Cardiac muscle cell (in vitro differentiated cells and primary cell): ENCODE measurements at places on chromosomes 6 and 20. TPM values are rescaled to one million over a fixed set of nuclear protein-coding genes. Genes with fewer than 3 reads are reported as not detected.

- no peak overlapping the region for H3K4me3 ChIP-seq
- H3K4me1 ChIP-seq: no peaks in the 10 kb centered on the region
- no peak for DNase-seq
Observed at GRCh38 chr6:147173140-147173539, 31.1 kb upstream of the STXBP5 start.

DNA sequence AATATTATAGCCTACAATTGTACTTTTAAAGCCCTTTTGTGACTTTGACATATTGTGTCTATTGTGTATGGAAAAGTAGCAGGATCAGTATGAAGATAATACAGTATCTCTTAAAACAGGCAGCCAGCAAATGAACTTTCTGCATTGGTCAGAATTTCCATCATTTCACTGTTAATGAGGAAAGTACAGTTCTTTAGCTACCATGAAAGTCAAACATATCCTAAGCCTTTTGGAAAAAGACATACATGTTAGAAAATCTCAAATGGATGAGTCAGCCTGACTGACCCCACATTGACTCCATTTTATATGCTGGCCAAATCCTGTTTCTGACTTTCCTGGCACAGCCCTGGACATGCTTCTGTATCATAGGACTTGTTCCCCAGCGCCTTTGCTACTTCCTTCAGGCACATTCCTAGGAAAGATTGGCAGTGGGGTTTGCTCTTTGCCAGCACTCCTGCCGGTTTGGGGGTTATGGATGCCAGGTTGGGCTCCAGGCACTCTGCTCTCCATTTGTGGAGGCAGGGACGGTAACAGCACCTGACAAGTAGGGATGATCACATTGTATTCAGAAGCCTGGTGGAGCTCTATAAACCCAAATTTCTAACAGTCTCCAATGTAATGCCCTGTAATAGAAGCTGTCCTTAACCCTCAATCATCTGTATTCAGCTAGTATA, 43.7 kb downstream of the TOP1 start:
- H3K27me3 ChIP-seq: no peaks in the 10 kb centered on the region
- H3K36me3 ChIP-seq: peaks cover 8% of the 10 kb centered on the region
- H3K4me1 ChIP-seq: peaks cover 17% of the 10 kb centered on the region
- peak overlapping the region; percentile 36 for H3K27ac ChIP-seq
- no peak for DNase-seq

GRCh38 chr20:44520881-44521280, 989 bp downstream of the SERINC3 start:
- H3K4me1 ChIP-seq: peaks cover 5% of the 10 kb centered on the region
- H3K4me3 ChIP-seq: peak overlapping the region; percentile 84
- no peaks in the 10 kb centered on the region for H3K36me3 ChIP-seq
- H3K27me3 ChIP-seq: no peaks in the 10 kb centered on the region
- no peak for DNase-seq

DNA sequence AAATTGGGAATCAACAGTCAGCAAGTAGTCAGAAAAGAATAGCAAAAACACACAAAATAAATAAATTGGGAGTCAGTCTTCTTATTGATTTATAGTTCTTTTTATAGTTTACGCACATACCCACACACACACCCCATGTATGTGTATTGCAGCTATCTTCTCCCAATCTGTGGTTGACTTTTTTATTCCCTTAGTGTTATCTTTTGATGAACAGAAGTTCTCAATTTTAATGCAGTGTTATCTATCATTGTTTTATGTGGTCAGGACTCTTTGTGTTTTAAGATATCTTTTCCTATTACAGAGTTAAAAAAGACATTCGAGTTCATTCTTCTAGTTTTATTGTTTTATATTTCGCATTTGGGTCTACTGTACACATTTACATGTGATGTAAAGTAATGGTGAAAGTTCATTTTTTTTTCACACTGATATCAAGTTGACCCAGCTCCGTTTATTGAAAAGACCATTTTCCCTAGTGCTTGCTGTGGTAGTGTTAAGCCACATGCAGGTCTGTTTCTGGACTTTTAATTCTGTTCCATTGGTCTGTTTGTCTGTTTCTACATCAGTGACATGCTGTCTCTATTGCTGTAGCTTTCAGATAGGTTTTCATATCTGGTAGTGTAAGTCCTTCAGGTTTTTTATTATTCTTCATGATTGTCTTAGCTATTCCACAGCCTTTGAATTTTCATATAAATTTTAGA, 78.4 kb downstream of the ZFAND3 start:
- H3K4me1 ChIP-seq: no peaks in the 10 kb centered on the region
- no peak overlapping the region for H3K27ac ChIP-seq
- no peak for DNase-seq
- no peaks in the 10 kb centered on the region for H3K36me3 ChIP-seq
- H3K27me3 ChIP-seq: no peaks in the 10 kb centered on the region

DNA sequence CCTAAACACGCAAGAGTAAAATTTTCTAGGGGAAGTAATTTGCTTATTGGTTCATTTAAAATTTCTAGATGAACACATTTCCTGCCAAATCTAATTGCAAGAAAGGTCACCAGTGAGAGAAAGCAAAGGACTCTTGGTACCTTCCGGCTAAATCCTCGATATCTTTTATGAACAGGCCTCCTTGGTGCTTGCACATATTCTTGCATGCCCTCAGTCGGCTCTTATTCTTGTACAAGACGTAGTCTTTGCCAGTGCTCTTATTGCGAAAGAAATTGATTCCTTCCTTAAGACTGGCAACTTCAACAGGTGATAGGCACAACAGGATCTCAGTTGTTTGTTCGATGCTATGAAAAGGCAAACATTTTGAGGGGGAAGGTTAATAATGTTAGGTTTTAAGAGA, 141.7 kb upstream of the CARMIL1 start:
- no peaks in the 10 kb centered on the region for H3K36me3 ChIP-seq
- peak; percentile 35 for DNase-seq
- H3K4me3 ChIP-seq: no peak overlapping the region
- peaks cover 3% of the 10 kb centered on the region for H3K4me1 ChIP-seq
- H3K27me3 ChIP-seq: no peaks in the 10 kb centered on the region

The THBD gene
- 0.04 and 2.5 TPM in 2 replicates for polyA plus RNA-seq

The OR2H2 gene
- 0.73 and 0.80 TPM in 2 replicates for polyA plus RNA-seq

The NKX2-2 gene
- not detected in 2 replicates for polyA plus RNA-seq

The FAM184A gene
- 4.8 and 9.1 TPM in 2 replicates for polyA plus RNA-seq

The TFAP2B gene
- not detected in 2 replicates for polyA plus RNA-seq

- no peaks in the 10 kb centered on the region for H3K36me3 ChIP-seq
- no peaks in the 10 kb centered on the region for H3K27me3 ChIP-seq
- no peak overlapping the region for H3K4me3 ChIP-seq
Observed at GRCh38 chr20:14700639-14700960, 363.2 kb upstream of the FLRT3 start.

GRCh38 chr6:144597511-144597910, 312.4 kb downstream of the UTRN start:
- no peak overlapping the region for H3K4me3 ChIP-seq
- no peaks in the 10 kb centered on the region for H3K36me3 ChIP-seq
- peaks cover 8% of the 10 kb centered on the region for H3K4me1 ChIP-seq
- no peaks in the 10 kb centered on the region for H3K27me3 ChIP-seq

- H3K27ac ChIP-seq: no peak overlapping the region
- no peak for DNase-seq
- no peak overlapping the region for H3K4me3 ChIP-seq
- no peaks in the 10 kb centered on the region for H3K36me3 ChIP-seq
- H3K4me1 ChIP-seq: no peaks in the 10 kb centered on the region
- H3K27me3 ChIP-seq: no peaks in the 10 kb centered on the region
Observed at GRCh38 chr6:36815962-36816735, 23.1 kb downstream of the CPNE5 start.

The BMP2 gene
- 261 and 289 TPM in 2 replicates for polyA plus RNA-seq

DNA sequence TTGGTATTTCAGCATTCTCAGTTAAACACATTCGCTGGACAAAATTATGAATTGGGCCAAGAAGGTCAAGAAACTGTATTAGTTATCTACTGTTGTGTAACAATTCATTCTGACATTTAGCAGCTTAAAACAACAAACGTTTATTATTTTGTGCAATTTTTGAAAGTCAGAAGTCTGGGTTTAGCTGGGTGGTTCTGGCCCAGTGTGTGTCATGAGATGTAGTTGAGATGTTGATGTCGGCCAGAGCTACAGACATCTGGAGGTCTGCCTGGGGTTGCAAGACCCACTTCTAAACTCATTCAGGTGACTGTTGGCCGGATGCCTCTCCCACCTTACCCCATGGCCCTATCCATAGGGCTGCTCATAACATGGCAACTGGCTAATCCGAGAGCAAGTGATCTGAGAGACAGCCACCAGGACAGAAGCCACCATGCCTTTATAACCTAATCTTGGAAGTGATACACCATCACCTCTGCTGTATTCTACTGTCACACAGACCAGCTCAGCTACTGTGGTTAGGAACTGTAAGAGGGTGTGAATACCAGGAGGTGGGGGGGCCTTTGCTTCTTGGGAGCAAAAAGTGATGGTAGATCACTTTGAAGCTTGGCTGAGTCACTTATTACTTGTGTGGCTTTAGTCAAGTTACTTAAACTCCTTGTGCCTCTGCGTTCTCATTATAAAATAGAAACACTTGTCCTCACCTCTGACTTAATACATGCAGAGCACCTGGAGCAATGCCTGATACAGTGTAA, 217.0 kb upstream of the MYLIP start:
- H3K27me3 ChIP-seq: no peaks in the 10 kb centered on the region
- DNase-seq: no peak
- no peaks in the 10 kb centered on the region for H3K36me3 ChIP-seq
- H3K4me3 ChIP-seq: no peak overlapping the region
- peaks cover 36% of the 10 kb centered on the region for H3K4me1 ChIP-seq

The NCR2 gene
- polyA plus RNA-seq: not detected in 2 replicates

DNA sequence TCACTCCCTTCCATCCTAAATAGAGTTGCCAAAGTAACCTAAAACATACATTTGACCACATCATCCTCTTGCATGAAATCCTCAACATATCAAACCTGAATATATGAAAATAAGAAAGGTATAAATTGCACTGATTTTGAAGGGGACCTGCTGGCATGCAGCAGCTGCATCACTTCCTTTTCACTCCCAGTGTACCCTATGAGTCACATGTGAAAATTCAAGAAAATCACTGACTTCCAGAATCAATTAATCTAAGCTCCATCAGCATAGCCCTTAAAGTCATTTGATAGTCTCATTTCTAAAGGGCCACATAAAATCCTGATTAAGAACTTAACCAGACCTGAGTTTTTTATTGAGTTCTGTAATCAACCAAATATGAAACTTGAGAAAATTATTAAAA, 24.3 kb downstream of the SNX14 start:
- no peak overlapping the region for H3K4me3 ChIP-seq
- H3K27me3 ChIP-seq: no peaks in the 10 kb centered on the region
- H3K36me3 ChIP-seq: peaks cover 7% of the 10 kb centered on the region
- no peak overlapping the region for H3K27ac ChIP-seq
- DNase-seq: peak; percentile 17

- no peak overlapping the region for H3K27ac ChIP-seq
- DNase-seq: no peak
- peaks cover 4% of the 10 kb centered on the region for H3K4me1 ChIP-seq
- no peaks in the 10 kb centered on the region for H3K27me3 ChIP-seq
Observed at GRCh38 chr20:51460569-51461265, 81.8 kb downstream of the NFATC2 start.

DNA sequence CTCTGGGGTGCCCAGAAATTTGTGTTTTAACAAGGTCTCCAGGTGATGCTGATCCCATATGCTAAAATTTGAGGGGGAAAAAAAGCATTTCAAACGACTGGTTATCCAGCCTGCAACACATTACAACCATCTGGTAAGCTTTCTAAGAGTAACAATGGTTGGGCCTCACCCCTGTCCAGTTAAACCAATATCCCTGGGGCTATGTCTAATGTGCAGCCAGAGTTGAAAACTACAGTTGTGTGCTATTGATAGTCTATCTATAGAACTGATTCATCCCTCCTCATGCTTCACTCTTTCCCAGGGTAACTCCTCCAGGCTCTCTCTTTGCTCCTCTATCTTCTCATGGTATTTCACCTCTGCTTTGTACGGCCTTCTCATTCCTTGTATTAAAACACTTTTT, 458.3 kb downstream of the MMUT start:
- no peaks in the 10 kb centered on the region for H3K36me3 ChIP-seq
- DNase-seq: no peak
- H3K4me3 ChIP-seq: no peak overlapping the region
- no peaks in the 10 kb centered on the region for H3K27me3 ChIP-seq

The ZNF343 gene
- 6.5 and 9.4 TPM in 2 replicates for polyA plus RNA-seq

The TINAG gene
- not detected in 2 replicates for polyA plus RNA-seq

DNA sequence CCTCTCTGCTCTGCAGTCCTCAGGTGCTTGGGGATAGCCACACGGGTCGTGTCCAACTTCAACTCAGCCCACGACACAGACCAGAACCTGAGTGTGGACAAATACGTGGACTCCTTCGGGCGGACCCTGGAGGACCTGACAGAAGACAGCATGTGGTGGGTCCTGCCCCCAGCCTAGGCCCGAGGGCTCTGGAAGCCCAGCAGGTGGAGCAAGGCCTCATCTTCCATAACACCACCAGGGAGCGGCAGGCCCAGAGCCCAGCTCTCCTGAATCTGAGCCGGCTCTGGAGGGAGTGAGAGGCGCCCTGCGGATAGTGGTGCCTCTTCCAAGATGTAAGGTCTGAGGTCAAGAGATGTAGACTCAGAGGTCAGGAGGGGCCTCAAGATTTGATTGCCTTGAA, 19.6 kb downstream of the TGM6 start:
- no peak for DNase-seq
- H3K27ac ChIP-seq: no peak overlapping the region
- H3K27me3 ChIP-seq: no peaks in the 10 kb centered on the region
- no peaks in the 10 kb centered on the region for H3K36me3 ChIP-seq

DNA sequence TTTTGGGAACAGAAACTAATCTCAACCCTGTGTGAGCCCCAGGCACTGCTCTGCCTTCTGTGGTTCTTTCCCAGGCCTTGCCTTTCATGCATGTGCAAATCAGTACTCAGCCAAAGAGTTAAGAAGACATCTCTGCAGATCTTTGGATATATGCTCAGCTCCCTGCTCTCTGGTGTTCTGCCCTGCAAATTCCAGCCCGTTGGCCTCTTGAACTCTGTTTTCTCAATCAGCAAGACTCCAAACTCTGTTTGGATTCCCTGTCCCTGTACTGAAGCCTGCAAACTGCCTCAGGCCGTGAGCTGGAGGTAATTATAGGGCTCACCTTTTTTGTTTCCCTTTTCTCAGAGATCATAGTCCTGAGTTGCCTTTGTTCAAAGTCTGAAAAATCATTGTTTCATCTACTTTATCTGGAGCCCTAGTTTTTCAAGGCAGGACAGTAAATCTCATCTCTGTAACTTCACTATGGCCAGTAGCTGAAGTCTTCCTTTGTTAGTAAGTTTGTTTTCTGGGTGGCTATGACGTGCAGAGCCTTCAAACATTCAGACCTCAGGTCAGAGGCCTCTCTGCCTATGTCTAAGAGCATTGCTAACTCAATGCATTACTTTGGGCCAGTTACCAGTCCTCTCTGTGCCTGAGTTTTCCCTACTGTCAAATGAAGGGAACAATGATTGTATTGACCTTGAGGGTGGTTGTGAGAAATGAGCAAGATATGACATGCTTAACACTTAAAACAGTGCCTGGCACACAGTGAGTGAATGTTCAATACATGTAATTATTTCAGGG, 15.9 kb upstream of the MDFI start:
- peaks cover 34% of the 10 kb centered on the region for H3K4me1 ChIP-seq
- no peaks in the 10 kb centered on the region for H3K36me3 ChIP-seq
- H3K27ac ChIP-seq: peak overlapping the region; percentile 88
- no peak for DNase-seq
- no peak overlapping the region for H3K4me3 ChIP-seq
